ENCODE measurements at places on chromosomes 4 and X. TPM values are rescaled to one million over a fixed set of nuclear protein-coding genes. Genes with fewer than 3 reads are reported as not detected.

DNA sequence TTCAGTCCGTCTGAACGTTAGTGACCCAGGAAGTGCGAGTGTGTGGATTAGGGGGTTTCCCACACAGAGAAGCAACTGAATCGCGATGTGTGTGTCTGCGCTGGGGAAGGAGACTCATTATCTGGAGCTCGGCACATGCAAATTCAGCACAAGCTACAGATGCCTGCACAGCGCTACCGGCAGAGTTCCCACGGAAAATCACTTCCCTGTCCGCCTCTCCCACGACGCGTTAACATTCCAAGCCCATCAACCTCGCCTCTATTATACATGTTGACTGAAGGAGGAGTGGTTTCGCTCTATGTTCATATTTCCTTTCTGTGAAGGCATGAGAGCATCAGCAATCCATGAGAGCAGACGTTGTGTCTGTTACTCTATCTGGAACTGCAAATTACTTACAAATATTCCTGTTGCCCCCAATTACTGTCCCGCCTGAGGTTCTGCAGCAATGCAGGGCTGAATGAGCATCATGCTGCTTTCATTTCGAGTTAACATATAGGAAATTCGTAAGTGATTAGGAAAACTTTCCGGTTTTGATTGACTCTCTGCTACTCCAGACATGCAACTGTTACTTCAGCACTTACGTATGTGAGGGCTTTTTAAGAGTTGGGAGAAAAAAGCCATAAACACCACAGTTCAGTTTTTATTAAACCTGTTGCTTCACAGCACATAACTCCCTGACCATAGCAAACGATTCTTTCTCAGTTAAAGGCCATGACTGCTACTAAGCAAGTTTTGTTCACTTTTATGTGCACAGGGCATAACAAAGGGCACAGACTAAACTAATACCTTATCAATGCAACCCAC, 15.0 kb upstream of the MTNR1A start:
- no peak overlapping the region for H3K4me3 ChIP-seq
- H3K4me1 ChIP-seq, result peaks cover 5% of the 10 kb centered on the region
- H3K27ac ChIP-seq, result no peak overlapping the region
- no peaks in the 10 kb centered on the region for H3K27me3 ChIP-seq
- H3K36me3 ChIP-seq, result no peaks in the 10 kb centered on the region

Gene SMR3B
- not detected for total RNA-seq

Gene TSPAN7
- total RNA-seq, result 12.3 TPM

DNA sequence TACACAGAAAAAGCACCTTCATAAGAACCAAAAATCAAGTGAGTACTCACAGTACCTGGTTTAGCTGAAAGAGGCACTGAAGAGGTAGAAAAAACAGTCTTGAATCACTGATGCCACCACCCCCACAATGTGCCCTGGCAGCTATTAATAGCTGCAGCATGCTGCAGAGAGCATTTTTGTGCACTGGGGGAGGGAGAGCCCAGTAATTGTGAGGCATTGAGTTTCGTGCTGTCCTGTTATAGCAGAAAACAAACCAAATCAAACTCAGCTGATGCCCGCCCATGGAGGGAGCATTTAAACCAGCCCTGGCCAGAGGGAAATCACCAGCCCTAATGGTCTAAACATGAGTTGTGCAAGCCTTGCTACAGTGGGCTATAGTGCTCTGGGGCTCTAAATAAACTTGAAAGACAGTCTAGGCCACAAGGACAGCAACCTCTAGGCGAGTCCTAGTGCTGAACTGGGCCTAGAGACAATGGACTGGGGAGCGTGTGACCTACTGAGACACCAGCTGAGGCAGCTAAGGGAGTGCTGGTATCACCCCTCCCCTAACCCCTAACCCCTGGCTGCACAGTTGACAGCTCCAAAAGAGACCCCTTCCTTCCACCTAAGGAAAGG, 106.3 kb upstream of the TMLHE start:
- no peak overlapping the region for H3K27ac ChIP-seq
- H3K4me1 ChIP-seq, result no peaks in the 10 kb centered on the region
- no peaks in the 10 kb centered on the region for H3K27me3 ChIP-seq
- H3K4me3 ChIP-seq, result no peak overlapping the region
- no peak for DNase-seq

DNA sequence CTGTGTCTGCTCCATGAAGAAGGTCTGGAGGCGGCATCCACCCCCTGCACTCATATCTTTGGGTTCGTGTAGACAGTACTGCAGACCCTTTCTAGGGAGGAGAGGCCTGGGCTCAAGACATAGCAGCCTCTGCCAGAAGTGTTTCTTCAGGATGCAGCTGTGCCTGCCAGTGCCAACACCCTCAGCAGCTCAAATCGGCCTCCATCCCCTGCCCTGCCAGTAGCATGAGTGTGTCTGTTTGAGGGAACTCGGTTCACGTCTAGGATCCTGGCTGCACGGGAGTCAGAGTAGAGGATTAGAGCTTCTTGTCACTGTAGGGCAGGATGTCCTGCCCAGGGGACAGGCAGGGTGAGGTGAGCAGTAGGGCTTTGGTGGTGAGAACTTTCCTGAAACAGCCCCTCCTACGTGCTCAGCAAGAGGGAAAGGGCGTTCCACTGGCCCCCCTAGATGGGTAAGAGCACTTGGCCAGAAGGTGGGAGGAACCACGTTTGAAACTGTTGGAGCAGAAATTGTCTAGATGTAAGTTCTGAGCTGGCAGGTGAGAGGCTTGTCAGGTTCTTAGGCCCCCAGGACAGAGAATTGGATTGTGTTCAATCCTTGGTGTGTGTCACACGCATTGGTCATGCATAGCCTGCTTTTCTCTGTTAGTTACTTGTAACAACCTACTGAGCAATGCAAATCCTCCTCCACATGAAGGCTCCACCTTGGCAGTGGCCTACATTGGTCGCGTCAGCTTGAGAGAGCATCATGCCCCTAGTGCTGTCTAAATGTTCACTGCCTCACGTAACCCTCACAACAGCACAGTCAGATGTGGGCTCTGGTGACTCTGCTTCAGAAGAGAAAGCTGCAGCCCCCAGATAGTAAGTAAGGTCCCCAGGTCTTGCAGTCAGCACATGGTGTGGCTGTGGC, 25.8 kb upstream of the FAM193A start:
- DNase-seq, result no peak
- no peaks in the 10 kb centered on the region for H3K36me3 ChIP-seq
- H3K4me1 ChIP-seq, result no peaks in the 10 kb centered on the region
- no peaks in the 10 kb centered on the region for H3K27me3 ChIP-seq
- H3K27ac ChIP-seq, result no peak overlapping the region
- no peak overlapping the region for H3K4me3 ChIP-seq

Gene NUDT11
- total RNA-seq, result 8.3 TPM

- no peak for DNase-seq
- no peak overlapping the region for H3K4me3 ChIP-seq
- H3K27me3 ChIP-seq, result no peaks in the 10 kb centered on the region
- no peak overlapping the region for H3K27ac ChIP-seq
These were observed 17.4 kb downstream of the ARHGAP24 start for GRCh38 chr4:85492336-85492735.

- H3K4me3 ChIP-seq, result no peak overlapping the region
- H3K27me3 ChIP-seq, result no peaks in the 10 kb centered on the region
- H3K27ac ChIP-seq, result no peak overlapping the region
- no peaks in the 10 kb centered on the region for H3K4me1 ChIP-seq
- no peaks in the 10 kb centered on the region for H3K36me3 ChIP-seq
- no peak for DNase-seq
These were observed 62.7 kb upstream of the PLAC8 start for GRCh38 chr4:83177182-83177581.

- H3K36me3 ChIP-seq, result no peaks in the 10 kb centered on the region
- no peak overlapping the region for H3K4me3 ChIP-seq
- no peak for DNase-seq
- no peaks in the 10 kb centered on the region for H3K4me1 ChIP-seq
- H3K27ac ChIP-seq, result no peak overlapping the region
These were observed 137.7 kb upstream of the RAPGEF2 start for GRCh38 chr4:158965226-158965625.

Gene SLC35A2
- 40.8 TPM for total RNA-seq

Gene SAT1
- 1,822 TPM for total RNA-seq

Gene HERC5
- total RNA-seq, result 2.8 TPM

Gene ARHGAP36
- not detected for total RNA-seq

Gene SUPT20HL2
- total RNA-seq, result not detected

DNA sequence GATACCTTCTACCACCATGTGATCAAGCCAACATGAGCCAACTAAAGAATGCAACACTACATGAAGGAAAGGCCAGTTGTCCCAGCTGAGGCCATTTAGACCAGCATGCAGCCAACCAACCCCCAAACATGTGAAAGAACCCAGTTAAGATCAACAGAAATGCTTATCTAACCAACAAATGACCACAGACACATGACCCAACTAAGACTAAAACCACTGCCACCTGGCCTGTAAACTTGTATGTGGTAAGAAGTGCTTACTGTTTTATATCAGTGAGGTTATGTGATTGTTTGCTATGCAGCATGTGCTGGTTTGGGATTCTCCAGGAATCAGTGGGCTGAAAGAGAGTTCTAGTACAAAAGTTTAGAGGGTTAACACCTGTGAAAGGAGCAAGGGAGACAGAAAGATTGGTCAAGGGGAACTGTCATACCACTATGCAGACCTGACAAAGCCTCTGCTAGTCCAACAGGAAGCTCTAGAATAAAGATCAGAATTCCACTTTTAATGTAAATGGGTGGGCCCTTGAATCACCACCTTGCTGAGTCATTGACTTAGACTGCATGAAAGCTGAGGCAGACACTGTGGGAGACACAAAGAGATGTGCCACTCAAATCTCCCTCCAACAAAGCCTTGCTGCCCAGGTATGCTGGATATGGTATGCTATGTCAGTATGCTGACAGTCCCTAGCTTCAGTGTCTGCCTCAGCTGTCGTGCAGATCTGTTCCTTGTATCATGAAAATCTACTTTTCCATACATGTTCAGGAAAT, 6.1 kb upstream of the SH3D19 start:
- no peak for DNase-seq
- H3K4me1 ChIP-seq, result no peaks in the 10 kb centered on the region

DNA sequence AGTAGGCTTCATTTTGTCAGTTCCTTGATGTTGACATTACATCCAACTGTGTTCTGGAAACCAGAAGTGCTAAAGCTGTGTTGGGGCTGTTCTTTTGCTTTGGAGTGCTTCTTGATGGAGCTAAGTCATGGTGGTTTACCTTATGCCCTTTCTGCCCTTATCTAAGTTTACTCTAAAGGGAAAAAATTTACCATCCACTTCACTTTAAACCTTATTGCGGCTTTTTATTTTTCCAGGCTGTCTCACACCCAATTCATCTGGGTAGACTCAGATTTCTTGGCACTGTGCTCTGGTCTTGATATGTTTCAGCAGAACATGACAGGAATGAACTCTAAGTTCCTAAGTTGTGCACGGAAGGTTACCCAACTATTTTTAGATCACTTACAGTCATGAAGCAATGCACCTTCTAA, 104.7 kb upstream of the TTC29 start:
- no peaks in the 10 kb centered on the region for H3K36me3 ChIP-seq
- H3K27me3 ChIP-seq, result no peaks in the 10 kb centered on the region

DNA sequence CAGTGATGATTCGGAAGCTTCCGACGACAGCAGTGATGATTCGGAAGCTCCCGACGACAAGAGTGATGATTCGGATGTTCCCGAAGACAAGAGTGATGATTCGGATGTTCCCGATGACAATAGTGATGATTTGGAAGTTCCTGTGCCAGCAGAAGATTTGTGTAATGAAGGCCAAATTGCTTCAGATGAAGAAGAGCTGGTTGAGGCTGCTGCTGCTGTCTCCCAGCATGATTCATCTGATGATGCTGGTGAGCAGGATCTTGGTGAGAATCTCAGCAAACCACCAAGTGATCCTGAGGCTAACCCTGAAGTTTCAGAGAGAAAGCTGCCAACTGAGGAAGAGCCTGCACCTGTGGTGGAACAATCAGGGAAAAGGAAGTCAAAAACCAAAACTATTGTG, 14.2 kb downstream of the CXCR3 start:
- H3K27me3 ChIP-seq, result no peaks in the 10 kb centered on the region
- no peak for DNase-seq
- no peak overlapping the region for H3K27ac ChIP-seq

Gene WNK3
- total RNA-seq, result 12.5 TPM

Gene FGFRL1
- total RNA-seq, result 28.1 TPM

DNA sequence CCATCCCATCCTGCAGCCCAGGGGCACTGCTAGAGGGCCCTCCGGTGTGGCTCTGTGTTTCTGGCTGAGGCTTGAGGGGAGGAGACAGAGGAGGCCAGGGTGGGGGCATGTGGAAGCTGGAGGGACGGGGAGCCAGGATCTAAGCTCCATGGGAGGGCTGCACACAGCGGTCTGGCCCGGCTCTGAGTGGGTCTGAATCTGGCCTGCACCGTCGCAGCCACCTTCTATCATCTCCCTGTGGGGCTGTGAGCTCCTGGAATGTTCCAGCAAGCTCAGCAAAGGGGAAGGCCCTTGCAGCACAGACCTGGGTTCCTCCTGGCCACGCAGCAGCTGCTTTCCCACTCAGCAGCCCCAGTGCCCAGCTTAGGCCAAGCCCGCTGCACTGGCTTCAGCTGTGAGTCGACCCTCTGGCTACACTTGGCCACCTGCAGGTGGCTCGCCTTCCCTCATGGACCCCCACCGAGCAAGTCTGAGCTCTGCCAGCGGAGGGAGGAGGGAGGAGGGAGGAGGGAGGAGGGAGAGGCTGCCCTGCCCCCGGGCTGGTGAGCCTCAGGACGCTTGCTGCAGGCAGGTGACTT, 5.3 kb downstream of the NKX1-1 start:
- no peaks in the 10 kb centered on the region for H3K36me3 ChIP-seq
- no peak overlapping the region for H3K4me3 ChIP-seq
- peaks cover 35% of the 10 kb centered on the region for H3K27me3 ChIP-seq
- H3K4me1 ChIP-seq, result no peaks in the 10 kb centered on the region

DNA sequence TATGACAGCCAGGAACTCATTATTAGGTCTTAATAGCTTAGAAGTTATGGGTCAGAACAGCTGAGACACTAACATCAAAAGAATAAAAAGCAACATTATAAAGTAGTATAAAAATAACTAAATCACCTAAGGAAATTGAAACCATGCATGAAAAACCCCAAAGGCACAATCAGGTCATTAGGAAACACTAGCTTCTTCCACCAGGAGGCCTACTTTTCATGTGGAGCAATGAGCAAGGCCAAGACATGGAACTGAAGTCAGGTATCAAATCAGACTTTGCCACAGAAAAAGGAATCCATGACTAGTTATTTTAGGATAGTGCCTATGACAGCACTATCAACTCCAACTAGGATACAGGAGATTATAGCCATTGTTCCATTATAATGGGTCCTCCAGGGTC, 7.9 kb downstream of the HUWE1 start:
- H3K4me3 ChIP-seq, result no peak overlapping the region
- no peak overlapping the region for H3K27ac ChIP-seq
- no peaks in the 10 kb centered on the region for H3K4me1 ChIP-seq
- H3K36me3 ChIP-seq, result no peaks in the 10 kb centered on the region

GRCh38 chr4:1453731-1454130, 47.5 kb upstream of the NKX1-1 start:
- DNase-seq, result no peak
- H3K4me1 ChIP-seq, result no peaks in the 10 kb centered on the region
- no peak overlapping the region for H3K27ac ChIP-seq
- no peaks in the 10 kb centered on the region for H3K36me3 ChIP-seq
- peaks cover 11% of the 10 kb centered on the region for H3K27me3 ChIP-seq

GRCh38 chr4:171242831-171243230, 570.4 kb upstream of the GALNTL6 start:
- no peaks in the 10 kb centered on the region for H3K27me3 ChIP-seq
- DNase-seq, result no peak
- no peak overlapping the region for H3K27ac ChIP-seq
- H3K4me1 ChIP-seq, result no peaks in the 10 kb centered on the region

Data from hepatocyte (in vitro differentiated cells).